ENCODE measurements at places on chromosomes 3 and 15.

DNA sequence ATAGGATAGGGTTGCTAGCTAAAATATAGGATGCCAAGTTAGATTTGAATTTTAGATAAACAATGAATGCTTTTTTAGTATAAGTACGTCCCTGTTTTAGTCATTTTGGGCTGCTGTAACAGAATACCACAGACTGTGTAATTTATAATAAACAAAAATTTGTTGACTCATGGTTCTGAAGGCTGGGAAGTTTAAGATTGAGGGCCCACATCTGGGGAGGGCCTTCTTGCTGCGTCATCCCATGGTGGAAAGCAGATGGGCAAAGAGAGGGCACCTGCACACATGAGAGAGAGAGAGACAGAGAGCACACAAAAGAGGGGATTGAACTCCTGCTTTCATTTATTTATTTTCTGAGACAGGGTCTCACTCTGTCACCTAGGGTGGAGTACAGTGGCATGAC is 246.5 kb downstream of the EPHB1 start:
- DNase-seq = no peak

- no peak for DNase-seq
These were observed 21.6 kb upstream of the CNBP start for GRCh38 chr3:129205109-129205832.

GRCh38 chr15:62497356-62497755 is 332.3 kb upstream of the C2CD4B start:
- no peak for DNase-seq

- no peak for DNase-seq
These were observed 22.6 kb downstream of the TSPAN3 start for GRCh38 chr15:77048135-77048876.

DNA sequence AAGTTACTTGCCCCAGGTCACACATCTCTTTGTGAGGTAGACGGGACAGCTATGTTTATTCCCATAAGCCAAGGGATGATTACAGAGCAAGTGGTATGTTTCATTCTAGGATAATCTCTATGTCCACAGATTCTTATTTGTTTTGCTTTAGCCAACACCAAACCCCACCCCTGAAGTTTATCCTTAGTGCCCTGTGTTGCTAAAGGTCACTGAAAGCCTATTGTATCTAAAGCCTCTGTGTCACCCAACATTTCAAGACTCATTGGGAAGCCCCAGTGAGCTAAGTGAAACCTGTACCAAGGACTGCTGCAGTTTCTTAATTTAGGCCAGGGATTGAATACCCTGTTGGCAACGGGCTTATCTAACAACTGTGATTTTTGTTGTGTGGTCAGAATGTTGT is 135.6 kb downstream of the ADAMTS9 start:
- no peak for DNase-seq

DNA sequence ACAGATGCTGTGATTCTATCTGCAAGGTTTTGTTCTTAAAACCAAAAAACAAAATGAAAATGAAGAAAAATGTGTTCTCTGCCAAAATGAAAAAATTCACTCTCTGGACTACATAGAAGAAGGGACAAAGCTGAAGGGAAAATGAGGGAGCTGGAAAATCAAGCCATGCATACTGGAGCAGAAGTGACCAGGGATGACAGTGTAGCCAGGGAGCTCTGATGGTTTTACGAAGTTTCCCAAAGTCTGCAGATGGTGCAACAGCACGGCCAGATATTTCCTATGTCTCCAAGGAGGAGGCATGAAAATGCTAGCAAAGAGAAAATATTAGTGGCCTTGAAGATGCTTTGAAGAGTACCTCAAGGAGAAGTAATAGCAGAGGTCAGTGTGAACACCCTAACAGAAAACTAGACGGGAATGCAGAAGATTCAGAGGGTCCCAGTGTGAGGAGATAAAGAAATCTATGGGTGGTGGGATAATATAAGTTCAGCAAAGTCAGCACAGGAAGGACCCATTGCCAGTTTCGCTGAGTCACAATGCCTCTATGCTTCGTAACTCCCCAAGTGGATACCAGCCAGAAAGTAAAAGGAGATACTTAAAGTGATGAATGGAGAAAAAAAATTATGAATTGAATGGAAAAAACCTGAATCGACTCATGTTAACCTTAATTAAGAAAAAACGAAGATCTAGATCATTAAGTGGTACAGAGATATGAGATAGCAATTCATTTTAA is 39.0 kb upstream of the POMGNT2 start:
- DNase-seq = no peak

DNA sequence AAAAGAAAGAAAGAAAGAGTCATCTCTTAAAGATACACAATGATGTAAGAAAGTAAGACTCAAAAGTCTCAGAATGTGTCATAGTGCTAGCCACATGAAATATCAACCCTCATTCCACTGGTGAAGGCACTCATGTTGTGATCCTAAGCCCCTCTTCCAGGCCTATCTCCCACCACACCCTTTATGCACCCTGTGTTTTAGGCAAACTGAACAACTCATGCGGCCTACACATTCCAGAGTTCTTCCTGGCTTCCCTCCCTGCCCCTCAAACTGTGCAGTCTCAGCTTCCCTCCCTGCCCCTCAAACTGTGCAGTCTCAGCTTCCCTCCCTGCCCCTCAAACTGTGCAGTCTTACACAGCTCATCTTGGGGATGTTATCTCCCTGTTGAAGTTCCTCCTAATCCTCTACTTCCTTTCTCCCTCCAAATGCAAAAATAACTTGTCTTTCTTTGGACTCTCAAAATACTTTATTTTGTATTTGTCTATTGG is 69.0 kb upstream of the FNDC3B start:
- no peak for DNase-seq

GRCh38 chr15:48144889-48145288 is 24.1 kb downstream of the SLC24A5 start:
- no peak for DNase-seq

DNA sequence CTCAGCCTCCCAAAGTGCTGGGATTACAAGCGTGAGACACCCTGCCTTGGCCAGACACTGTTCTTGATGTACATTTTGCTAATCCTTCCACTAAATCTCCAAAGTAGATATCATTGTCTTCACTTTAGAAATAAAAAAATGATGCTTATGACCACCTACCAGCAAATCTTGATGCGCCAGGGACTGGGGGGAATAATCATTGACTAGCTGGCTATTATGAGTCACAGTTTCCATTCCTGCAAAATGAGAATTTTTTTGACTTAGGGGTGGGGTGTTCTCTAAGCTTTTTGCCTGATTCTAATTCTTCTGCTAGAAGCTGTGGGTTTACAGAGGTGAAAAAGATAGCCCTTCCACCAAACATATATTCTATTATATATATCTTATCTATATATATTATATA is 17.1 kb upstream of the RFC4 start:
- no peak for DNase-seq

GRCh38 chr3:31636049-31636448 is 103.3 kb downstream of the STT3B start:
- DNase-seq = no peak

GRCh38 chr3:129562803-129563202 is 19.8 kb downstream of the H1-8 start:
- DNase-seq = no peak

DNA sequence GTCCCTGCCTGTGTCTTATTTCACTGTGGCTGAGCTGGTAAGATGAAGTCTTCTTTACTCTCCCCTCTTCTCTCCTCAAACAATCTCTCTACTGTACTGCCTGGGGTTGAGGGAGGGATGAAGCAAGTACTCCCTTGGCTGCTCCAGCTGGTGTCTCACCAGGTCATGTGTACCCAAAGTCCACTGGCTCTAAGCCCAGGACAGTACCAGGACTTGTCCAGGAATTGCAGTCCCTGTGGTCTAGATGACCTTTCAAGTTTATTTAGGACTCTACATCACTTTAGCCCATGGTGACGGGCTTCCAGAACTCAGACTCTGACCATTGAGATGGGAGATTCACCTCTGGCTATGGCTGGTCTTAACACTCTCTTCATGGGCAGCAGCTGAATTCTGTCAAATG is 17.5 kb upstream of the SLC27A2 start:
- DNase-seq = no peak

GRCh38 chr15:60869851-60870250 is 359.3 kb downstream of the RORA start:
- DNase-seq = no peak

DNA sequence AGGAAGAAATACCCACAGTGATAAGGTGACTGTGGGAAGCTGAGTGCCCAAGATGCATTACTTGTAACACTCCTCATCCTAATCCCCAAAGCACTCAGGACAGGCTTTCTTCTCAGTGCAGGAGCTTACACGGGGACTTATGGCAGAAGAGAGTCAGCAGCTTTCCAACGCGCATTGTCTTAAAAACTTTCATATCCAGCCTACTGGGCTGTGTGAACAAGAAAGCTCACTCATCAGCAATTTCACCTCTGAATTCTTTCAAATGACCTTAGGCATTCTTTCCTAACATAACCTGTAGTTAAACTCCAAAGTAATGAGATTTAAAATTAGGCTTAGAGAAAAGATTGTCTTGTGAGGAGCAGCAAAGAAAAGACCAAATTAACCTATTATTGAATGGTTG is 132.3 kb downstream of the KCNAB1 start:
- DNase-seq = no peak

GRCh38 chr3:40576396-40576795 is 51.6 kb downstream of the ZNF621 start:
- DNase-seq = no peak

GRCh38 chr3:36248374-36248773 is 131.9 kb upstream of the STAC start:
- no peak for DNase-seq

DNA sequence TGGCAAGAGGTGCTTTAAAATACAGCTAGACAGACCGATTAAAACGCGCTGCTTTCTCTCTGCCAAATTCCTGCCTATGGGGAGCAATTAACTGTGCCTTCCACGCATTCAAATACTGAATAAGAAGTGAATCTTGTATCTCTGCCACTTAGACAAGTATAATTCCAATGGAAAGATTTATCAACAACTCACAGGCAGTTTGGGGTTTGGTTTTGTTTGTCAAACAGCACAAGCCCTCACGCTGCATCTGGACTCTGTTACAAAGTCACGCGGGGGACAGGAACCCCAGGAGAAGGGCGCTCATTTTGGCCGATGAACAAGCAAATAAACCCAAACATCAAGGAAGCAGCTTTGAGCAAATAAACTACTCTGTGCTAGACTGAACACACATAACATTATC is 61.8 kb upstream of the TMCO5A start:
- no peak for DNase-seq
